Stimulated activated effector memory CD8-positive, alpha-beta T cell treated with anti-CD3 and anti-CD28 coated beads, Interleukin-12 subunit alpha, Interleukin-12 subunit beta, amount 100 ng/mL, for 72 hours (primary cell): ENCODE measurements at places on chromosomes 3 and 15.

DNA sequence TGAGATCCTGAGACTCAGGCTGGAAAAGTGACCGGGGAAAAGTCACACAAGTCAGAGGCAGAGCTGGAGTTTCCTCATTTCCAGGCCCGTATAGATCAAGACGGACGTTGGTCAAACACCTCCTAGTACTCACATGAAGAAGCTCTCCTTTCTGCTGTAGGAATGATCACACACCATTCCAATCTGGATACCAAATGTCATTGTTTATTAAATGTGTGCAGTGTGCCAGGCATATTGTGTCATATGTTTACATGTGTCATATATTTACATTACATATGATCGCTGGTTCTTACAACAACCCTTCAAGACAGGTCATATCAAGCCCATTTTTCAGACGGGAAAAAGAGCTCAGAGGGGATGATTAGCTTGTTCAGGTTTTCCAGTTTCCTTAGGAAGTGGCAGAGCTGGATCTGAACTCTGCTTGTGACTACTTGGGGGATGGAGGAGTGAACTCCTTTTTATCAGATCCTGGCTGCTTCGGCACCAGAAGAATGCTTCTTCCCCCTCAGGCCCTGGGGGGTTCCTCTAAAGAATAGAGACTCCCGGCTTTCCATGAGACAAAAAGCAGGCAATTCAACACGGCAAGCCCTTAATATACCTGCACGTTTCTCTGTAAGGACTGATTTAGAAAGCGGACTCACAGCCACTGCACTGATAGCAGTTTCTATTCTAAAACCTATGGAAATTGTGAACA is 41.9 kb downstream of the FAM43A start:
- DNase-seq: no peak

- no peak for DNase-seq
Measured at GRCh38 chr3:9915254-9916141, 1.4 kb upstream of the IL17RC start.

- no peak for DNase-seq
Measured at GRCh38 chr15:63948436-63948835, 97.8 kb downstream of the DAPK2 start.

DNA sequence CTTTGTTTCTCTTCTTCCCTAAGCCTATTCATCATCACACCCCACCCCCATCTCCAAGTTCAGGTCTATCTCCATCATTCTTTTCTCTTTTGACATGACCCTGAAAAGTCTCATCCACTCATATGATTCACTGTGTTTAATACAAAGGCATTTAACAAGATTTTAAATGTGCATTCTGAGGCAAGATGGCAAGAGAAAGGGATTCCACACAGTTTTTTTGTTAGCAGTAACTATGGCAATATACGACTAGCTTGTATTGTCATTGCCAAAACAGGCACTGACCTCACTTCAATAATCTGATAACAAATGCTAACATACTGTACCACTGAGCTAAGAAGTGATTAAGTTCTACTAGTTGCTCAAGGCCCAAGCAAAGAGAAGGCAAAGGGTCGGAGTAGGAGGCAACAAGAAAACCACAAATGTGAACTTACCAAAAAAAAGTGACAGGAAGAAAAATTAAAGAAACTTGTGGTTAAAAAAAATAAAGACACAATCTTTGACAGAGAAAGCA is 53.2 kb downstream of the FBN1 start:
- no peak for DNase-seq

DNA sequence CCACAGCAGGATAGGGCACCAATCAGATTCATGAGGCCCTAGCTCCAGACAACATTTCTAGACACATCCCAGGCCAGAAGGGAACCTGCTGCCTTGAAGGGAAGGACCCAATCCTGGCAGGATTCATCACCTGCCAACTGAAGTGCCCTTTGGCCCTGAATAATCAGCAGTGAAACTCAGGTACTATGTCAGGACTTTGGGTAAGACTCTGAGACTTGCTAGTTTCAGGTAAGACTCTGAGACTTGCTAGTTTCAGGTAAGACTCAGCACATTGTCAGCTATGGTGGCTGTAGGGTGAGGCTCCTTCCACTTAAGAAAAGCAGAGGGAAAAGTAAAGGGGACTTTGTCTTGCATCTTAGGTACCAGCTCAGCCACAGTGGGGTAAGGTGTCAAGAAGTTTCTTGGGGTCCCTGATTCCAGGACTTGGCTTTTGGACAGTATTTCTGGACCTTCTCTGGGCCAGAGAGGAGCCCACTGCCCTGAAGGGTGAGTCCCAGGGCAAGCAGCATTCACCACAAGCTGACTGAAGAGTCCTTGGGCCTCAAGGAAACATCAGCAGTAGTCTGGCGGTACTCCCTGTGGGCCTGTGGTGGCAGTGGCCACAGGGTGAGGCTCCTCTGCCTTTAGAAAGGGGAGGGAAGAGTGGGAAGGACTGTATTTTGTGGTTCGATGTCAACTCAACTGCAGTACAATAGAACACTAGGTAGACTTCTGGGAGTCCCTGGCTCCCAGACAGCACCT is 13.7 kb upstream of the COL8A1 start:
- no peak for DNase-seq

DNA sequence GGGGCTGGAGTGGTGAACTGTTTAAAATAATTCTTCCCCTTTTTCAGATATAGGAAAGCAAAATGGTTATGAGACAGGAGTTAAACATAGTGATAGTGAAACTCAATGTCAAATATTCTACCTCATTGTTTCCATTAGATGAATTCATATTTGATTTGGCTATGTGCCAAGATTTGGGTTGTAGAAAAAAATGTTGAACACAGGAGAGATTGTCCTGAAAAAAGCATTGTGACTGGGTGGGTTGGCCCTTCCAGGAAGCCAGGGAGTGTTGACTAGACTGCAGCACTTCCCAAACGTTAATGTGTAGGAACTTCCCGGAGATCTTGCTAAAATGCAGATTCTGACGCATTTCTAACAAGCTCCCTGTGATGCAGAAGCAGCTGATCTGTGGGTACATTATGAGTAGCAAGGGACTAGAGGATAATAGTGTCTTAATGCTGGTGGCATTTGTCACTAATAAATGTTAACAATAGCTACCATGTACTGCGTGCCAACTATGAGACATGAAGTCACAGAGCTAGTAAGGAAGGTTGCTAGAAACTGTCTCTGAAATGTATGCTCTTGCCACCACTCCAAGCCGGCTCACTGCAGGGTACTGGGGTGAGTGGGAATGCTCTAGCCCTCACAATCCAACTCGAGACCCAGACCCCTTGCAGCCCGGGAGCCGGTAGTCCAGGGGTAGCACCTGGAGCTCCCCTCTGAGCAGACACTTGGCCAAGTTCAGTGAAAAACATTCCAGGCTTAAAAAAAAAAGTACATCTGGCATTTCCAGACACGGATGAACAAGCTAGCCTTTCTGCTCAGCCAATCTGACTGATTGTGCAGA is 120.6 kb downstream of the CD47 start:
- no peak for DNase-seq

DNA sequence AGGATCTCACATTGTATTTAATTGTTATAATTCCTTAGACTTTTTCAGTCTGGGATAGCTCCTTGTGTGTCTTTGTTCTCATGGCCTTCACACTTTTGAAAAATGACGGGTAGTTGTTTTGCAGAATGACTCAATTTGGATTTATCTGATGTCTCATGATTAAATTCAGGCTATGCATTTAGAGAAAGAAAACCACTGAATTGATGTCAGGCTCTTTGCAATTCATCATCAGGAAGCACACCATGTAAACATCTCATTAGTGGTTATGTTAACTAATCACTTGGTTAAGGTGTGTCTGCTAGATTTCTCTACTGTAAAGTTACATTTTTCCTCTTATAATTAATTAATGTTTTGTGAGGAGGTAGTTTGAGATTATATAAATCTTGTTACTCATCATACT is 8.0 kb upstream of the SLC22A13 start:
- no peak for DNase-seq

- DNase-seq: no peak
Measured at GRCh38 chr3:194586836-194587235, 46.4 kb downstream of the TMEM44 start.

DNA sequence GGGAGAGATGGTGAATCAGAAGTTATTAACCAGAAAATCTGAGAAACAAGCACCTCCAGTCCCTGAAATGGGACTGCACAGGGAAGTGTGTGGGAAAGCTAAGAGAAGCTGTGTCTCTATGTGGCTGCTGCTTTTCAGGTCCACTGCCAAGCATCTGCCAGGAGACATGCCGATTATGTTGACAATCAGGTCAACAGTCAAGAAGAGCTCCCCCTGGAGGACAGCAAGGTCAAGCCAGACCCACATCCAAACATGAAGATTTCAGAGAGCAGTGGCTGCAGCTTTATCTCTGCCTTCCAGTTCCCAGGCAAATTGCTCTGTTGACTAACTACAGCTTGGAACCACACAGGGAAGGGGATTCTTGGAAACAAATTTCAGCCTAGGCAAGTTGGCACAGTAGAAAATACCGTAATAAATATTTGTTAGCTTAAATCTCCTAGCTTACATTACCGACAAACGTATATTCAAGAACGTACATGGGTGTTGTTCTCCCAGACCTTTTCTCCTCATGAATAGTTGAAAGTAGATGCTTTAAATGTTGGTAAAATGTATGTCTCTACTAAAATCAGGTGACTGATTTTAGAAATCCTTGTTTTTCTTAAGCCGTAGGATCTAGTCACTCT is 394.5 kb upstream of the RARB start:
- DNase-seq: no peak

GRCh38 chr15:65038836-65039235 is 6.4 kb upstream of the SLC51B start:
- DNase-seq: no peak

GRCh38 chr15:40990080-40990479 is 36.8 kb downstream of the CHAC1 start:
- no peak for DNase-seq

DNA sequence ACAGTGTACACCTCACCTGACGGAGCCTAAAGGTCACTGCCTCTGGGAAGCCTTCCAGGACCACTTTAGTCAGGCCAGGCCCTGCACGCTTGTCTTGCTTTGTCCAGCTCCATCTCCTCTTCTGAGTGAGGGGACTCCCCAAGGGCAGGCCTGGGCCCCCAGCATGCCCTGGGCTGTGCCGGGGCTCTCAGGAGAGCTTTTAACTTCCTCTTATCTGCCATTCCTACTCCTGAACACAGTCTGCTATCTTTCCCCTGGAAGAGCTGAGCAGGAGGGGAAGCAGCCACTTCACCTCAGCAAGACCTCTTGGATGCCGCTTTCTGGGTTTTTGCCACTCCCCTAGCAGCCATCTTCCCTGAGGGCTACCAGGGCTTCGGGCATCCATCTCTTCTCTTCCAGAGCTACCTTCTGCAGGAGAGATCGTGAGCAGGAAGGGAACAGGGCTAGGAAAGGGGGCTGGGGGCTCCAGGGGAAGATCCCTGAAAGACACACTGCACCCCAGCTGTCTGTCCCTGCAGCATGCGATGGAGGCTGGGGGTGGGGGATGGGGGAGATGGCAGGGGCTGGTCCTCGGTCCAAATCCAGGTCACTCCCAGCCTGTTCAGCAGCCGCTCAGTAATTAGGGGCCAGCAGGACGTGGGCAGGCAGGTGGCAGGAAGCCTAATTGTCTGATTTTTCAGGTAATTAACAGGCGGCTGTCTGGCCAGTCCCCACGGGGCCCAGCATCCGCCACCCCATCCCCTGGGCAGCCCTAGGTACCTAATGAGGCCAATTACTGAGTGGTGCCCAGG is 19.9 kb upstream of the RPL29 start:
- no peak for DNase-seq

DNA sequence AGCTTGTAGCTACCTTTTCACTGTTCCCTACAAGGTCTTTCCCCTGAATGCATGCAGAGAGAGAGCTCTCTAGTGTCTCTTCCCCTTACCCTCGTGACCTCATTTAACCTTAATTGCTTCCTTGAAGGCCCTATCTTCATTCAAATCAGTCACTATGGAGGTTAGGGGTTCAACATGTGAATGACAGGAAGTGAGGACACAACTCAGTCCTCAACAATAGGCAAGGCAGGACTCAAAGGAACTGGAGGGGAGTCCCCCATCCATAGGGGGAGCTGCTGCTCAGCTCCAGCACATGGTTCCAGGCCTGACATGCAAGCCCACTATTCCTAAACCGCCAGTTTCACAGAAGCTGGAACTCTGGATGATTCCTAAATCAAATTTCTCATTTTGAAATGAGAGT is 33.8 kb upstream of the GYG1 start:
- DNase-seq: no peak

GRCh38 chr3:162365066-162365719 is 868.6 kb downstream of the OTOL1 start:
- DNase-seq: no peak

- DNase-seq: no peak
Measured at GRCh38 chr15:71256934-71257664, 141.8 kb downstream of the THSD4 start.

DNA sequence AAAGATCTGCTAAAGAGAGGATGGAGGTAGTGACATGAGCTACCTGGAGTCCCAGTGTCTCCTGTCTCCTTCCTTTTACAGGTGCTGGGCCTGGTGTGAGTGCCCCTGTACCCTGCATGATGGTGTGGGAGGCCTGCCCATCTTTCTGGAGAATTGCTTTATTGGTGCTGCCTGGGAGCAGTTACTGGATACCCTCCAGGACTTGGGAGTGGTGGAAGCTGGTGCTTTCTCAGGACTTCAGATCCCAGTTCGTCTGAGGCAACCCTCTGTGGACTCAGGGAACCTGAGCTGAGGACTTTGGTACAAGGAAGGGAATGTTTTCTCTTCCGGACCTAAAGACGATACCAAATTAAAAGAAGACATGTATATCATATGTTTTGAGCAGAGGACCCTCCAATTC is 18.3 kb upstream of the NUDT16 start:
- DNase-seq: no peak

- no peak for DNase-seq
Measured at GRCh38 chr3:166451997-166452396, 614.8 kb upstream of the BCHE start.

- no peak for DNase-seq
Measured at GRCh38 chr3:64300790-64301423, 75.6 kb upstream of the PRICKLE2 start.

- DNase-seq: no peak
Measured at GRCh38 chr3:8845641-8846040, 76.2 kb upstream of the OXTR start.

GRCh38 chr15:83775738-83776137 is 121.8 kb downstream of the ADAMTSL3 start:
- no peak for DNase-seq

GRCh38 chr3:141828890-141829289 is 47.6 kb upstream of the ATP1B3 start:
- no peak for DNase-seq

- no peak for DNase-seq
Measured at GRCh38 chr15:81843226-81843625, 202.6 kb downstream of the MEX3B start.

- no peak for DNase-seq
Measured at GRCh38 chr3:172980849-172981248, 160.2 kb downstream of the SPATA16 start.

GRCh38 chr3:33060609-33061337 is 36.2 kb downstream of the GLB1 start:
- DNase-seq: no peak
